ENCODE measurements at places on chromosomes 7 and 10. TPM values are rescaled to one million over a fixed set of nuclear protein-coding genes. Genes with fewer than 3 reads are reported as not detected.

CLIP2 gene
- total RNA-seq = 13.5 TPM

PRPS1L1 gene
- not detected for total RNA-seq

CYP26C1 gene
- total RNA-seq = 0.18 TPM

FAM25A gene
- total RNA-seq = not detected

GRCh38 chr7:80231707-80232106 is 97.1 kb downstream of the GNAI1 start:
- DNase-seq = no peak

DNA sequence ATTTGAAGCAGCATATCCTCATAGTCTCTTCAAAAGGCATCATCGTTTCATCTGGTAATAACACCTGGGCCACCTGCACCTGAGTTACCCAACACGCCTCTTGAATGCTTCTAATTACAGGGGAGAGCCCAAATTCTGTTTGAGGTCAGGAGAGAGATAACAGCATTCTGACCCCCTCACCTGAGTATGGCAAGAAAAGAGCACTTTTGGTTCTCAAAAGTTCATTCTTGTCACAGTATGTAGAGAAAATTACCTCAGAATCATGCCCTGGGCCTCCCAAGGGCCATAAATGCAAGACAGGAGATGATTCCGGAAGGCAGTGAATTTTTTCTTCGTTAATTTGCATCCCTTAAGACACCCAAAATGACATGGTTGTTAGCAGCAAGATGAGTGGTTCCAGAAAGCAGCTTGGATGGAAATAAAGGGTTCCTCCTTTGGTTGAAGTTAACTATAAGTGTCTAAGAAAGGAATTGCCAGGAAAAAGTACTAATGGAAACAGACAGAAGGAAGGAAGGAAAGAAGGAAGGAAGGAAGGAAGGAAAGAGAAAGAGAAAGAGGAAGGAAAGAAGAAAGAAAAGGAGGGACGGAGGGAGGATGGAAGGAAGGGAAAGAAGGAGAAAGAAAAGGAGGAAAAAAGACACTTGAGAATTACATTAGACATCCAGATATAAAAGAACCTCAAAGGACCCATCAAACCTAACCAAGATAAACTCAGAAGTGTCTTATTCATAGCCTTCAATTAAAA is 228.4 kb upstream of the RHOBTB1 start:
- no peak for DNase-seq

Data from HT-29 (cell line).